ENCODE measurements at places on chromosomes 6 and 20. TPM values are rescaled to one million over a fixed set of nuclear protein-coding genes. Genes with fewer than 3 reads are reported as not detected.

GRCh38 chr20:53413186-53413631, 180.4 kb downstream of the ZNF217 start:
- H3K27me3 ChIP-seq, result no peaks in the 10 kb centered on the region
- H3K4me1 ChIP-seq, result no peaks in the 10 kb centered on the region
- H3K36me3 ChIP-seq, result no peaks in the 10 kb centered on the region
- H3K4me3 ChIP-seq, result no peak overlapping the region

RAET1L gene
- total RNA-seq, result not detected

DNA sequence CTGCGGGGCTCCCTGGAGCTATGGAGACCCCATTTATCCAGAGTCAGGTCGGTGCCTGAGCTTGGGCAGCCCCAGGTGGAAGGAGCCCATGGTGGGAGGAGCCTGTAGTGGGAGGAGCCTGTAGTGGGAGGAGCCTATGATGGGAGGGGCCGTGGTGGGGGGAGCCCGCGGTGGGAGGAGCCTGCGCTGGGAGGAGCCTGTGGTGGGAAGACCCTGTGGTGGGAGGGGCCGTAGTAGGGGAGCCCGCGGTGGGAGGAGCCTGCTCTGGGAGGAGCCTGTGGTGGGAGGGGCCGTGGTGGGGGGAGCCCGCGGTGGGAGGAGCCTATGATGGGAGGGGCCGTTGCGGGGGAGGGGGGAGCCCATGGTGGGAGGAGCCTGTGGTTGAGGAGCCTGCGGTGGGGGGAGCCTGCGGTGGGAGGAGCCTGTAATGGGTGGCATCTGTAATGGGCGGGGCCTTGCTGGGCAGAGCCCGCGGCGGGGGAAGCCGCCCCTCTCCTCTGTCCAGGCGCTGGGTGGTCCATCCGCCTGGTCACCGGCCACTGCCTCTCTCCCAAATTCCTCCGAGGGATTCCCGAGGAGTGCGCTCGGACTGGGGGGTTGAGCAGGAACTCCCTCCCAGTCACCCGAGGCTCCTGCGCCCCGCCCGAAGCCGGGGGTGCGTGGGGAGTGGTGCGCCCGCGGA, 567 bp upstream of the FNDC11 start:
- H3K4me3 ChIP-seq, result peak overlapping the region; percentile 57
- H3K4me1 ChIP-seq, result peaks cover 19% of the 10 kb centered on the region
- H3K27ac ChIP-seq, result no peak overlapping the region
- H3K36me3 ChIP-seq, result no peaks in the 10 kb centered on the region
- DNase-seq, result peak; percentile 80

RBBP8NL gene
- not detected for total RNA-seq

GLP1R gene
- 1.9 TPM for total RNA-seq

TOP1 gene
- total RNA-seq, result 21.2 TPM

BACH2 gene
- total RNA-seq, result 2.2 TPM

- H3K27ac ChIP-seq, result no peak overlapping the region
- H3K4me1 ChIP-seq, result no peaks in the 10 kb centered on the region
- no peak for DNase-seq
- no peaks in the 10 kb centered on the region for H3K27me3 ChIP-seq
Observed at GRCh38 chr6:11830105-11830504, 51.5 kb upstream of the ADTRP start.

DNA sequence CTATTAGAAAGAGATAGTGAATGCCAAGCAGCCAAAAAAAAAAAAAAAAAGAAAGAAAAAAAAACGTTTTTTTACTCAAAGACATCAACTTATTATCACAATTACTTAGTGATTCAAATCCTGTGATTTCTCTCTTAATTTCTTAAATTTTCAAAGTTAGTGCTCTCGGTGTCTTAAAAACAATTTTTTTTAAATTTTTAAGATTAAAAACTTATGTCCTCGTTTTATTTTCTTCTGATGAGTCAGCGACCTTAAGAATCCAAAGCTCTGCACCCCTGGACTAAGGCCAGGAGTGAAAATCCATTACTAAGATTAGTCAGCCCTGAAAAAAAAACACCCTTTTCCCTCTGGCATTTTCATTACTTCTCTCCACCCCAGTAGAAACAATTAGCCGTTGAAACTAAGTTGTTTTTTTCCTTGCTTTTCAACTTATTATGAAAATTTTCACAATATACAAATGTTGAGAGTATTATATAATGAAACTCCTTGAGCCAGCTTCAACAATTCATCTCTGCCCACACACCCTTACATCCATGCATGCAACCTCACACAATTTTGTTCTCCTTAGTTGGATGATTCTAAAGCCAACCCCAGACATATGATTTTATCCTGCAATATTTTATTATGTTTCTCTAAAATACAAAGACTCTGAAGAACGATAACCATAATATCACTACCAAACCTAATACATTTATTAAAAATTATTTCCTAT, 85.6 kb upstream of the CARMIL1 start:
- no peaks in the 10 kb centered on the region for H3K36me3 ChIP-seq
- H3K4me3 ChIP-seq, result no peak overlapping the region
- peaks cover 27% of the 10 kb centered on the region for H3K4me1 ChIP-seq
- H3K27me3 ChIP-seq, result no peaks in the 10 kb centered on the region

GRCh38 chr6:112618849-112619248, 271.7 kb downstream of the RFPL4B start:
- no peak overlapping the region for H3K27ac ChIP-seq
- no peak for DNase-seq
- no peak overlapping the region for H3K4me3 ChIP-seq

GRCh38 chr6:72530152-72530551, 91.7 kb upstream of the KCNQ5 start:
- H3K4me3 ChIP-seq, result no peak overlapping the region
- no peaks in the 10 kb centered on the region for H3K4me1 ChIP-seq
- no peak overlapping the region for H3K27ac ChIP-seq
- H3K27me3 ChIP-seq, result no peaks in the 10 kb centered on the region

PTGIS gene
- 59.8 TPM for total RNA-seq

DNA sequence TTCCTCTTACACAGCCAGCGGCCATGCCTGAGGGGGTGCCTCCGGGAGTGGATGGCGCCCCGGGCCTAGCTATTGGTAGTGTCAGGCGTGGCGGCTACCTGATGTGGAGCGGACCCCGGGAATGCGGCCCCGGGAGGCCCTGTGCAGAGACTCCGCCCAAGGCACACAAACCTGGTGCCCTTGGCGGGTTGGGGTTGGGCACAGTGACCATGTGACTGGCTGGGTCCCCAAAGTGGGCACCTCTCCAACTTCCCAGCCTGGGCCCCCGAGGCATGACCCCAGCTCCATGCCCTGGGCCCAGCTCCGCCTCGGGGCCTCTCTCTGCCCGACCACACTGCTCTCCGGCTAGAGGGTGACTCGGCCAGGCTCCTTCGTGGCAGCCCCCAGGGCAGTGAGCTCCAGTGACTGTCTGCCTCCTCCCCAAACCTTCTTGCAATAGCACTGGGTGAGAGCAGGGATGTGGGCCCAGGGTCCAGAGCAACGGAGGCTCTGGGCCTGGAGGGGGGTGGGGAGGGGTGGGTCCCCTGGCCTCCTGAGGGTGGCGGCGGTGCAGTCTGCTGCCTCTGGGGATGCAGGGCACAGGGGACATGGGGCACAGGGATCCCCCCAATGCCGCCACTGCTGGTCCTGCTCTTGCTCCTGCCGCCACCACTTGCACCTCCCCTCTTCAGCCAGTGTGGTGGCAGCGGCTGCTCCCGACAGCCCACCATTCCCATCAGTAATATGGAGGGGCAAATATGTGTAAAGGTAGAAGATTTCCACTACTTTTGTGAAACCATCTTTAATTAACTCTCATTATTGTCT, 942.9 kb upstream of the EPHA7 start:
- H3K4me3 ChIP-seq, result no peak overlapping the region
- H3K36me3 ChIP-seq, result no peaks in the 10 kb centered on the region
- H3K27ac ChIP-seq, result no peak overlapping the region
- H3K27me3 ChIP-seq, result no peaks in the 10 kb centered on the region
- no peaks in the 10 kb centered on the region for H3K4me1 ChIP-seq
- DNase-seq, result no peak
